GM12878 (cell line): ENCODE measurements at places on chromosomes 12 and 14. TPM values are rescaled to one million over a fixed set of nuclear protein-coding genes. Genes with fewer than 3 reads are reported as not detected.

Gene IRAK4
- 17.8 and 18.8 TPM in 2 replicates for total RNA-seq

Gene IFNG-AS1
- total RNA-seq, result 1.1 and 1.3 TPM in 2 replicates

Gene GZMB
- 0.87 and 1.1 TPM in 2 replicates for total RNA-seq

Gene SLC7A8
- 0.28 and 0.45 TPM in 2 replicates for total RNA-seq

Gene BATF
- total RNA-seq, result 99.8 and 107 TPM in 2 replicates

Gene SIX6
- not detected in 2 replicates for total RNA-seq

Gene MYRFL
- 0.38 and 0.72 TPM in 2 replicates for total RNA-seq

Gene MYF6
- total RNA-seq, result not detected in 2 replicates

Gene SLCO1C1
- not detected in 2 replicates for total RNA-seq

Gene CCDC92
- total RNA-seq, result 11.8 and 12.8 TPM in 2 replicates

Gene ADCY4
- total RNA-seq, result 0.87 and 1.0 TPM in 2 replicates
